Type B pancreatic cell (in vitro differentiated cells): ENCODE measurements at places on chromosomes 11 and 22.
A peak's percentile ranks its signal among the peaks of the same experiment; 100 is the strongest.

- peak; percentile 73 for DNase-seq
These were observed 816 bp downstream of the PDE3B start for GRCh38 chr11:14644226-14645014.

DNA sequence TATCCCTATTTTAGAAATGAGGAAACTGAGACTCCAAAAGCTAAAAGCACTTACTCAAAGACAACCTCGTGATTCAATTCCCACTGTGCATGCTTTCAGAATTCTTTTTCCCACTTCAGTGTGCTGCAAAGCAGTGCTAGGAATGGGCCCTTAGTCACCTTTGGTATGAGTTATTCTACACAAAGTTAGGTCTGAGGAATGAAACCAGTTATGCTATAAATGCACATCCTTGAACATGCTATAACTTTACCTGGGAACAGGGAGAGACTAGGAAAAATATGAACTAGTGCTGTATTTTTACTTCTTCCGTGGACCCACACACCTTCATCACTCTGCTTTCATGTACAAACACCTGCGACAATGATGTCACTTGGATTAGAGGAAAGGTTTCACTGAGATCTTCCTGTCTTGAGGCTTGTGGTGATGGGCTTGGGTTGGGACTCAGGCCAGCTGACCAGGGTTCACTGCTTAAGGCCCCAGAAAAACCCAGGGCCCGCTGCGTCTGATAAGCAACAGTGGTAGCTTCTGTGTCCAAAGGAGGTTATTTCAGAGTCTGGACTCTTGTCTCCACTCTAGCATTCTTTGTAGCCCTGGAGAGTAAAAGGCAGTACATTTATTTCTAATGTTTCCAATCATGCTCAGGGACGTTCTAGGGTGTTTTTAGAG, 81.6 kb downstream of the ZC3H12C start:
- no peak for DNase-seq

GRCh38 chr11:115083144-115083806, 404.9 kb downstream of the NXPE2 start:
- no peak for DNase-seq

- no peak for DNase-seq
These were observed 56.6 kb downstream of the BMAL1 start for GRCh38 chr11:13334034-13334786.

DNA sequence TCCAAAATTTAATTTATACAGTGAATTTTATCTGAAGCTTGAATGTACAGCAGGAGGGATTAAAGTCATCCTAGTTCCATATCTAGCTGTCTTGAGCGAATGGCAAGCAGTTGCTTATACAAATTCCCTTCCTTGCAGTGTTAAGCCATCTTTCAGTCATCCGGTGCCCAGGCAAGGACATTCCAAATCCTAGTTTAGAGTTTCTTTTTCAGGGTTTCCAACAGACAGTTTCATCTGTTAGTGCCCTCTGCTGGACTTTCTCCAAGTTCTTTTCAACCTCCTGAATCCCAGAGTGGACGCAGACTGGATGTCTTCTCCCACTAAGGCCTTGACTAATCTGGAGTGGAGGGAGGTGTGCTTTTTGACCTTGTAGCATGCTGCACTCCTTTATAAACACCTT, 45.4 kb downstream of the GRAMD1B start:
- no peak for DNase-seq
